ENCODE measurements at places on chromosomes 12 and 14. TPM values are rescaled to one million over a fixed set of nuclear protein-coding genes. Genes with fewer than 3 reads are reported as not detected.

FBRSL1 gene
- 47.0 TPM for total RNA-seq

DNA sequence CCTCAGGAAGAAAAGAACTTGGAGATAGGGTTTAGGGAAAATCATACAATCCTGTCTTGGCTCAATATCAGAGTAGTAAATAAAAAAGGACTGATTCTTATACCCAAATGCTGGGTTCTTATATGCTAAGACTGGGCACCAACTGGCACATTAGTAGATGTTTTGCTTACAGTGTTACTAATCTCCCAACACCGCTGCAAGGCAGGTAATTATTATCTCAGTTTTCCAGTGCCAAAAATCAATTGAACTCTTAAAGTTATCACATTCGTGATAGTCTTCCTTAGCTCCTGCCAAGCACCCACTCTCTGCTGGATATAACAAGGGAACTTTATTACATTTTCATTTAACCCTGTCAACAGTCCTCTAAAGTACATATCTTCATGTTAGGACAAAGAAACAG lies 25.0 kb upstream of the HIGD1C start:
- H3K4me3 ChIP-seq = no peak overlapping the region
- no peak overlapping the region for H3K27ac ChIP-seq
- no peaks in the 10 kb centered on the region for H3K27me3 ChIP-seq
- no peaks in the 10 kb centered on the region for H3K36me3 ChIP-seq
- DNase-seq = no peak

GRCh38 chr12:96177013-96177412 lies 17.2 kb upstream of the ELK3 start:
- H3K27me3 ChIP-seq = no peaks in the 10 kb centered on the region

GRCh38 chr14:20855652-20856291 lies 35.4 kb upstream of the RNASE3 start:
- H3K27me3 ChIP-seq = peaks cover 22% of the 10 kb centered on the region
- no peaks in the 10 kb centered on the region for H3K36me3 ChIP-seq
- H3K4me1 ChIP-seq = no peaks in the 10 kb centered on the region
- no peak overlapping the region for H3K27ac ChIP-seq
- DNase-seq = peak; percentile 58

GRCh38 chr12:96078231-96079135 lies 43.1 kb upstream of the LTA4H start:
- H3K36me3 ChIP-seq = no peaks in the 10 kb centered on the region
- peaks cover 5% of the 10 kb centered on the region for H3K4me1 ChIP-seq
- DNase-seq = no peak
- H3K4me3 ChIP-seq = no peak overlapping the region

DNA sequence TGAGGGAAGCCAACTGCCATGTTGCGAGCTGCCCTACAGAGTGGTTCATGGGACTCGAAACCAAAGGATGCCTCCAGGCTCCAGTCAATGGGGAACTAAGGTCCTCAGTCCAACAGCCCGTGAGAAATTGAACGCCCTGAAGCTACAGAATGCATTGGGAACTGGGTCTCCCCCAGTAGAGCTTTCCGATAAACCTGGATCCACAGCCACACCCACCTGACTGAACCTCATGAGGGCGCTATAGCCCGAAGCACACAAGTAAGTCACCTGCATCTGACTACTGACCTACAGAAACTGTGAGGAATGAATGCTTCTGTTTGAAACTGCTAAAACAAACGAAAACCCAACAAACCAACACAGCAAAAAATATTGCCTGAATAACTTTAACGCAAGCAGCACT lies 1297.7 kb downstream of the AACS start:
- no peak overlapping the region for H3K27ac ChIP-seq
- no peak overlapping the region for H3K4me3 ChIP-seq
- no peak for DNase-seq
- H3K36me3 ChIP-seq = no peaks in the 10 kb centered on the region
- H3K4me1 ChIP-seq = no peaks in the 10 kb centered on the region

- DNase-seq = peak; percentile 20
- H3K27ac ChIP-seq = no peak overlapping the region
- H3K4me3 ChIP-seq = peak overlapping the region; percentile 32
- H3K27me3 ChIP-seq = peaks cover 14% of the 10 kb centered on the region
Measured at GRCh38 chr12:132323171-132324010, 6.0 kb downstream of the GALNT9 start.

AMN gene
- total RNA-seq = 0.23 TPM

LYZ gene
- 0.48 TPM for total RNA-seq

DNA sequence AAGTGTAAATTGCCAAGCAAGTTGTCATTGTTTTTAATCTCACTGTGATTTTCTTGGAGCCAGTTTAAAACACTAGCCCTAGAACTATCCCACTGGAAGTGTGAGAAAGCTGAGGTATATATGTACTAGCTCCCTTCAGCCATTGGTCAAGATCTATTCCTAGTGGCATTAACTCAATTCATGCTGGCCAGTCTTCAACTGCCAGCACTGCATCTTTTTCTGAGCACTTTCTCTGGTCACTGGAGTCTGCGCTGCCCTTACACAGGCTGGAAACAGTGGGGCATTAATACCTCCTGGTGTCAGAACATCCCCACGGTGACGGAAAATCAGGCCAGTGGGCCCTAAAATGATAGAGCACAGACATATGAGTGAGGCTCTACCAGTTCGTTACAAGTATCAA lies 4.0 kb upstream of the NOVA1 start:
- H3K27me3 ChIP-seq = peaks cover 14% of the 10 kb centered on the region
- no peaks in the 10 kb centered on the region for H3K4me1 ChIP-seq
- no peak for DNase-seq
- no peaks in the 10 kb centered on the region for H3K36me3 ChIP-seq
- H3K4me3 ChIP-seq = no peak overlapping the region

DNA sequence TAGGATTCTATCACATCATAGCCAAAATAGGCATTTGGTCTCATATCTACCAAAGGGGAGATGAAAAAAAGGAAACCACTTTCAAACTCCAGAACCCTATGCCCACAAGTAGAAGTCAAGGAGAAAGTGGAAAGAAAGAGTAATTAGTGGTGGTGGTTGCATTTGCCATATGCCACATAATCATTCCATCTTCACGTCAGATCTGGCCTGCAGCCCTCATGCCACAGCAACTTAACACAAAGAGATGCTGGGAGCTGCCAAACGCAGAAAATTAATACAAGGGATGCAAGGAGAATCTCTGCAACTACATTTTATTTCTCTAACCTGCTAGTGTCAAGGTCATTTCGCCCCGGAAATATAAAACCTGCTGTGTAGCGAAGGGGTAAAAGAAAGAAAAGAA lies 148.6 kb upstream of the FOXN3 start:
- H3K4me3 ChIP-seq = no peak overlapping the region
- H3K27ac ChIP-seq = no peak overlapping the region
- DNase-seq = no peak
- H3K4me1 ChIP-seq = peaks cover 7% of the 10 kb centered on the region

- no peak overlapping the region for H3K27ac ChIP-seq
- H3K27me3 ChIP-seq = no peaks in the 10 kb centered on the region
- no peak overlapping the region for H3K4me3 ChIP-seq
- peaks cover 41% of the 10 kb centered on the region for H3K4me1 ChIP-seq
- DNase-seq = no peak
Measured at GRCh38 chr12:109963743-109964429, 32.3 kb downstream of the GIT2 start.

GRCh38 chr12:14505626-14506596 lies 61.8 kb downstream of the PLBD1 start:
- H3K36me3 ChIP-seq = peaks cover 38% of the 10 kb centered on the region
- no peak for DNase-seq
- H3K27ac ChIP-seq = no peak overlapping the region
- no peak overlapping the region for H3K4me3 ChIP-seq

SLC17A8 gene
- not detected for total RNA-seq

TAS2R19 gene
- total RNA-seq = 1.3 TPM

COCH gene
- 0.55 TPM for total RNA-seq

GRCh38 chr14:102089621-102090343 lies 2.9 kb upstream of the HSP90AA1 start:
- DNase-seq = no peak
- H3K27ac ChIP-seq = peak overlapping the region; percentile 40

GRCh38 chr12:52605542-52605941 lies 4.3 kb upstream of the KRT72 start:
- no peak overlapping the region for H3K4me3 ChIP-seq
- H3K27ac ChIP-seq = no peak overlapping the region
- peaks cover 11% of the 10 kb centered on the region for H3K4me1 ChIP-seq
- H3K36me3 ChIP-seq = no peaks in the 10 kb centered on the region
- peaks cover 26% of the 10 kb centered on the region for H3K27me3 ChIP-seq

- no peak within 1 kb of the TSS for H3K27ac ChIP-seq
- H3K4me1 ChIP-seq = no peaks in the 10 kb centered on the region
- no peaks in the 10 kb centered on the region for H3K36me3 ChIP-seq
- no peak for DNase-seq
- peaks cover 9% of the 10 kb centered on the region for H3K27me3 ChIP-seq
Measured at GRCh38 chr12:50842637-50843493, at the start of gene TMPRSS12. TMPRSS12 (plus strand) TSS chr12:50842926; CDS start chr12:50842965, 39 bp downstream.

DNA sequence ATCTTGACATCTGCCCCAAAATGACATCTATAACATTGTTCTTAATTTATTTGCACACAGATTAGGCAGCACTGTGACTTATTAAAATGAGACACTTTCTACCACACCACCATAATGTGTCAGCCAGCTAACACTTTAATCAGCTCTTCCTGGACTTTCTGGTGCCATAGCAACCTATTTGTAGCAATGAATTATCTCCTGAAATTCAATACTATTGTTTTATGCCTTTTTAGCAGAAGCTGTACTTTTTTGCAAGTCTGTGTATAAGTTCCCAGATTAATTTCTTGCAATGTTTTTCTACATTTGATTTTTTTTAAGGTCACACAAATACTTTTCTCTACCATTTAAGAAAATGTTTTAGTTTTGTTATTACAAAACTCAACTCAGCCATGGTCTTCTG lies 72.8 kb upstream of the SAV1 start:
- H3K36me3 ChIP-seq = peaks cover 54% of the 10 kb centered on the region
- H3K4me1 ChIP-seq = peaks cover 38% of the 10 kb centered on the region
- DNase-seq = no peak
- no peak overlapping the region for H3K4me3 ChIP-seq

- H3K27ac ChIP-seq = no peak overlapping the region
- H3K27me3 ChIP-seq = no peaks in the 10 kb centered on the region
- no peak overlapping the region for H3K4me3 ChIP-seq
- no peaks in the 10 kb centered on the region for H3K4me1 ChIP-seq
Measured at GRCh38 chr12:115204957-115205754, 521.2 kb upstream of the TBX3 start.

DNA sequence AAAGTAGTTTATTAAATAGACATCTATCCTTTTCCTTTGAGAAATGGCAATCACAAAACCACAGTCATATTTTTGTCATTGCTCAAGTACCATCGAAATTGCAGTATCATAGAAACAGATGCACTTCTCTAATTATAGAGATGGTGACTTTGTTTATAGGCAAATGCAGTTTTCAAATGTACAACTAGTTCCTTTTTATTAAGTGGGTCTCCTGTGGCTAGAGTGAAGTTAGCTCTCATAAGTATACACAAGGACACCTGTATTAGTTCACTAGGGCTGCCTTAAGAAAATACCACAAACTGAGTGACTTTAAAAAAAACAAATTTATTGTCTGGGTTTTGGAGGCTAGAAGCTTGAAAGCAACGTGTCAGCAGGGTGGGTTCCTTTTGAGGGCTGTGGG lies 62.8 kb downstream of the OTOGL start:
- no peaks in the 10 kb centered on the region for H3K36me3 ChIP-seq
- H3K27ac ChIP-seq = no peak overlapping the region
- peaks cover 17% of the 10 kb centered on the region for H3K27me3 ChIP-seq
- no peak overlapping the region for H3K4me3 ChIP-seq

DNA sequence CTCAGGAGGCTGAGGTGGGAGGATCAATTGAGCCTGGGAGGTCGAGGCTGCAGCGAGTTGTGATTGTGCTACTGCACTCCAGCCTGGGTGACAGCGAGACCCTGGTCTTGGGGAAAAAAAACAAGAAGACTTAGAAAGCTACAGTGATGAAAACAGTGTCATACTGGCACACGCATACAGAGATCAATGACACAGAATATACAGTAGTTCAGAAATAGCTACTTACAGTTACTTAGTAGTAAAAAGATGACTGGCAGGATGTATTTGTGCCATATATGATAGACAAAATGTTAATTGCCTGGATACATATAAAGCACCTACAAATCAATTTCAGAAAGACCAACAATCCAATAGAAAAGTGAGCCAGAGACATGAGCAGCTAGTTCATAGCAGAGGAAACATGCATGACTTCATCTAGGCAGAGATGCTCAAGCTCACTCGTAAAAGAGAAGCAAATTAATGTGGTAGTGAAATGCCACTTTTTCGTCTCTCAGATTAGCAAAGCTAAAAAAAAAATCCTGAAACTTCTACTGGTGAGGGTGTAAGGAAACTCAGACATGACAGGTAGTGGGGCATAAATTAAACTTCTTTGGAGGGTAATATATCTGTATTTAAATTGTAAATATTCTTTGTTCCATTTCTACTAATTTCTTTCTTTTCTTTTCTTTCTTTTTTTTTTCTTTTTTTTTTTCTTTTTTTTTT lies 2.5 kb upstream of the ALDH2 start:
- peaks cover 50% of the 10 kb centered on the region for H3K27me3 ChIP-seq
- no peak for DNase-seq
- H3K36me3 ChIP-seq = peaks cover 3% of the 10 kb centered on the region

SLC25A47 gene
- total RNA-seq = not detected

- no peaks in the 10 kb centered on the region for H3K36me3 ChIP-seq
- no peak overlapping the region for H3K4me3 ChIP-seq
- H3K27me3 ChIP-seq = peaks cover 27% of the 10 kb centered on the region
- DNase-seq = no peak
- no peak overlapping the region for H3K27ac ChIP-seq
Measured at GRCh38 chr14:92760524-92760805, 12.0 kb upstream of the LGMN start.

GRCh38 chr14:96198430-96199130 lies 6.1 kb upstream of the BDKRB2 start:
- H3K4me1 ChIP-seq = peaks cover 13% of the 10 kb centered on the region
- no peak overlapping the region for H3K27ac ChIP-seq
- H3K4me3 ChIP-seq = peak overlapping the region; percentile 41
- no peaks in the 10 kb centered on the region for H3K36me3 ChIP-seq
- H3K27me3 ChIP-seq = peaks cover 3% of the 10 kb centered on the region

DNA sequence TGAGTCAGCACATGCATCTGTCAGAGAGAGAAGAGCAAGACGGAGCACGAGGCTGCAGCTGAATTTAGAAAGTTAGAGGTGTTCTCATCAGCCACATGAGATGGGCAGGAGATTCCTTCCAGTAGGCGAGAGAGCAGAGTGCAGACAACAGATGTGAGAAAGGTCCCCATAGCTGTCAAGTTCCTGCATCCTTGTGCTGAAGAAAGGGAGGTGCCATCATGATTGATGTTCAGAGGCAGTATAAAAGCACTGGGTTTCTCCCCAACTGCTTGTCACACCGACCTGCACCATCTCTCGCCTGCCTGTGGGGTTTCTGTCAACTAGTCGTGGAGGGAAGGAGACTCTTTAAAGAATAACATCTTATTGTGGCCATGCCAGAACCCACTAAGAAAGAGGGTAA lies at the start of gene MYBPC1:
TSS of gene MYBPC1 (plus strand) at position 272 of the 400 bp plus-strand sequence. CDS start at position 372, 100 bp downstream.
- H3K27ac ChIP-seq = no peak within 1 kb of the TSS
- no peak for DNase-seq
- H3K4me3 ChIP-seq = no peak within 1 kb of the TSS
- H3K4me1 ChIP-seq = no peaks in the 10 kb centered on the region
